Umbilical cord (tissue), 2 donors: ENCODE measurements at places on chromosomes 4 and X. TPM values are rescaled to one million over a fixed set of nuclear protein-coding genes. Genes with fewer than 3 reads are reported as not detected.

RNF150 gene
- total RNA-seq = 8.7 TPM

SNX12 gene
- 54.7 TPM for total RNA-seq

SLC49A3 gene
- total RNA-seq = 3.6 TPM

GRCh38 chrX:134024686-134025377 lies 39.4 kb upstream of the GPC3 start:
- DNase-seq = no peak

- DNase-seq = peak; percentile 30
These were observed 30.2 kb upstream of the NKX6-1 start for GRCh38 chr4:84529169-84529751.

TKTL1 gene
- 22.4 TPM for total RNA-seq

DNA sequence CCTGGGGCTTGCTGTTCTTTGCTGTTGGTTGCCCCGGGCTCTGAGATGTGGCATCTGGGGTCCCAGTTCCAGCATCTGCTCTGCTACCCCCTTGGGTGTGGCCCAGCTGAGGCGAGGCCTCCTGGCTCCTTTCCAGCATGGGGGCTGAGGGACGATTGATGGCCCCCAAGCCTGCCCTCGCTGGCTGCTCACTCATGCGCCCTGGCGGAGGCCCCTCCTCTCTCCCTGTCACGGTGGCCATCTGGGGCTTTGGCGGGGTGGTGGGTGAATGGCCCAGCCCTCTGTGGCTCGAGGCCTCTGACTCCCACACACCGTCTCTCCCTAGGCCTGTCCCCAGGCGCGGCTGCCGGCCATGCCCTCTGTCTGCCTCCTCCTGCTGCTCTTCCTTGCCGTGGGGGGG lies 1.8 kb downstream of the PLXNA3 start:
- DNase-seq = peak; percentile 5

GRCh38 chr4:74374561-74375327 lies 9.8 kb downstream of the EREG start:
- peak; percentile 3 for DNase-seq

SLC2A9 gene
- 11.1 TPM for total RNA-seq

DNA sequence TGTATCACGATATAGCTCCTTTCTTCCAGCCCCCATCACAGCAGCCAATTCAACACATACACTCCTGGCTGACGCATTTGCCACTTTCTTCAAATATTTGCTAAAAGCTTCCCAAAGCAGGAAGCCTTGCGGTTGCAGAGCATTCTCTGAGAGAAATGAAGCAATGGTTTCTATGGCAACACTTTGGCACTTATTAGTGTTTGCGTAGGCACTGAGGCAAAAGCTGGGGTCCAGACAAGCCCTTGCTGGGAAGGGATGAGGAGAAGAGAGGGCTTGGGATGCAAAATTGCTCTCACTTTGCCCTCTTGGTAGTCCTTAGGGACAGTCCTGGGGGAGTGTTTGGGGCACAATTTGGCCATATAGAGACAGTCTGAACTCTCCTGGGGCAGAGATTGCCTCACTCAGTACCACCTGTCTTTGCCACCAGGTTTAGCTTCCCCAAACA lies 55.0 kb upstream of the PAK3 start:
- peak; percentile 3 for DNase-seq

XK gene
- 7.7 TPM for total RNA-seq

GRCh38 chrX:12986164-12986779 lies 11.4 kb downstream of the TMSB4X start:
- no peak for DNase-seq

- DNase-seq = no peak
These were observed 9.9 kb downstream of the MED12 start for GRCh38 chrX:71128166-71128833.

DNA sequence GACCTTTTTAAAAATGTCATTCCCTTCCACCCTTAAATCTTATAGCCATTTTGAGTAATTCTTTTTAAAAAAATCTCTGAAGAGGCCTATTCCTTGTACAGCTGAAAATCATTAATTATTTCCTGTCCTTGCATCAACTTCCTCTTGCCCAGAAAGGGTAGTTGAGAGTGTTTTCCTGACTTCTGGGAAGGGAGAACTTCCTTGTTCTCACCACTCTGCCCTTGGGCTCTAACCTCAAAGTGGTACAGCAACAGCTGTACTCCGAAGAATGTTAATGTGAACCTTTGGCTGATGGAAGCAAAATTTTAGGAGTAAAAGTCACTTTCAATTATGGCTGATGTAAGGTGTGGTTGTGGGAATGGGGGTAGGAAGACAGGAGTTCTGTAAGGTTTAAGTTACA lies 15.1 kb upstream of the FABP2 start:
- DNase-seq = peak; percentile 11

GPRASP1 gene
- total RNA-seq = 13.2 TPM

DNA sequence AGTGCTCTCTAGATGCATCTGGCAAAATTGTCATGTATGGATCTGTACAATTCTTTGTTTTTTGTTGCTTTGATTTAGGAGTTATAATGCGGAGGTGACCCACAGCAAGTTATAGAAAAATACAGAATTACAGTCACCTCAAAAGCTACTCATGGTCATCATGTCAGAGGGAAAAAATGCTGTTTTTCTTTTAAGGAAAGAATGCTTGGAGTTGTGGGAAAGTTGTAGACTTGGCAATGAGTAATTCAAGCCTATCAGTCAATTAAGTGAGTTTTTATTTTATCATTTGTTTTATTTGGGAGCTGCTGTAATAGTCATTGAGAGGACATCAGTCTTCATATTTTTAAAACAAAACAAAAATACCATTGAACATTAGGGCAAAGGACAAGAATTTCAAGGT lies 16.4 kb downstream of the FHL1 start:
- DNase-seq = no peak

DNA sequence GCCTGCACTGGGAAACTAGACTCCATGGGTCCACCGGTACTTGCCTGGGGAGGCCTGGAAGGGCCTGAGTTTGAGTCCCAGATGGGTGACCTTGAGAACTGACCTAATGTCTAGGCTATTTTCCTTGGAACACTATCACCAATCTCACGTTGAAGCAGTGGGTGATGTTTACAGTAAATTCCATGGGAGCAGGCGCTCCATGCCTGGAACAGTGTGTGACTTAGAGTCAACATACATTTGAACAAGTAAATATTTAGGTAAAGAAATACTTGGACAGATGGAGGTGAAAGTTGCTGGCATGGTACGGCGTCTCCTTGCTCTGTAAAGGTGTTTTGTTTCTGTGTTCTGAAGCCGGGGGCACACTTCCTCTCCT lies 47.5 kb downstream of the TBC1D14 start:
- DNase-seq = no peak

DNA sequence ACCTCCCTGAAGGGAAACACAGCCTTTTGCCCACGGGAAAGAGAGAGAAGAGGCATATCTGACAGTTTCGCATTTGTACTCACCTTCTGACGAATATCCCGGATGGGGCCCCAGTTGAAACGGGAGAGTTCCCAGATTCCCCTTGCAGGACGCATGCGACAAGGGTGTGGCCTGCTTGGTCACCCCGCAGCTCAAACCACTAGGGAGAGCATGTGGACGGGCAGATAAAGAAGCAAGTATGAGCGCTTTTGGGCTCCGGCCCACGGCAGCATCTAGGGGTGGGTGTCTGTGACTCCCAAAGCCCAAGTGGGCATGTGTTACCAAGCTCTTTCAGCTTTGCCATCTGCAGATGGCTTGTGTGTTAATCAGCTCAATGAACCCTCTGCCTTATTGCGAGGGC lies 70.1 kb upstream of the MED14 start:
- DNase-seq = no peak

MTMR8 gene
- 2.6 TPM for total RNA-seq

ATP2B3 gene
- total RNA-seq = 0.48 TPM

GRCh38 chr4:477686-478085 lies 21.3 kb downstream of the ZNF721 start:
- no peak for DNase-seq

DNA sequence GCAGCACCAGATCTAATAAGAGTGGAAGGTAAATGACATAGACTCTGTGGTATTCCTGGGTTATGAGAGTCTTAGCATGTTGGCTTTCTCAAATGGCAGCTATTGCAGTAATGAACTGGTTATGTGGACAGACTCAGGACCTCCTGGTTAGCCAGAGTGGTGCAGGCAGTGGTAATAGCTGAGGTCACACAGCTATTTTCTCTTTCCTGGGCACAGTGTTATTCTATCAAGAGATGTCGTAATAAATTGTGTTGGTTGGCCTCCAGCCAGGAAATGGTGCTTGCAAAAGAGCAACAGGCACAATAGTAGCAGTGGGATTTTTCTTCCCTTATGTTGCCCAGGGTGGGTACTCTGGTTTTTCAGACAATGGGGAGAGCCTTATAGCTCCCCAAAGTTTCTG lies 279.2 kb upstream of the FGF16 start:
- no peak for DNase-seq

GAGE2A gene
- total RNA-seq = not detected

DNA sequence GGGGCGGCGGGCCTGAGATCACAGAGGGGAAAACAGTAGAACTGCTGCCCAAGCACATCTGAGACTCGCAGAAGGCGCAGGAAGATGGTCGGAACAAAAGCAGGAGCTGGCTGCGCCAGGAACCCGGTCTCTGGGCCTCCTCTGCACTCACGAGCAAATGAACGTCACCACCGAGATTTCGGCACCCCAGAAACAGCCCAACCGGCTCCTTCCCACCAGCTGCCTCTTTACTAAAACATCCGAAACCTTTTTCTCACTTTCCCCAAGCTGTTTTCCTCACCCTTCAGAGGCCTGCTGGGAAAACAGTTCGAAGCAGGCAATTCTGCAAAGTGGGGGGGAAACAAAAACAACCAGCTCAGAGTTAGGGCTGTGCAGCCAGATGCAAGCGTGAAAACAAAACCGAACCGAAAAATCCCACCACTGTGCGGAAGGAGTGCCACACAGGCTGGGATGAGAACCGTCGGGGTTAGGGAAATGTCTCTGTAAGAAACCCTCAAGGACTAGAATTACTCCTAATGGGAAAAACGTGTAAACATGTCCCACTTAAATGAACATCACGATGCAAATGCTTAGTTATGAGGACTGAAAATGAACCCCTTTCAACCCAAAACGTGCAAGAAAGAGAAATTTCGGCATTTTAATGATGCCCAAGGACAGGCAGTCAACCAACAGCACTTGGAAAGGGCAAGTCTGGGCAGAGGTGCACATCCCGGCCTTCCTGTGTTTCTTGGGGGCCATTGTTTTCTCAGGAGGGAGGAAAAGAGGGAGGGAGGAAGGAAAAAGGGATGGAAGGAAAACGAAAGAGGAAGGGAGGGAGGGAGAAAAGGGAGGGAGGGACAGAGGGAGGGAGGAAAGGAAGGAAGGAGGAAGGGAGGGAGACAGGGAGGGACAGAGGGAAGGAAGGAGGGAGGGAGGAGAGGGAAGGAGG lies 15.8 kb downstream of the DHRSX start:
- DNase-seq = peak; percentile 42

DNA sequence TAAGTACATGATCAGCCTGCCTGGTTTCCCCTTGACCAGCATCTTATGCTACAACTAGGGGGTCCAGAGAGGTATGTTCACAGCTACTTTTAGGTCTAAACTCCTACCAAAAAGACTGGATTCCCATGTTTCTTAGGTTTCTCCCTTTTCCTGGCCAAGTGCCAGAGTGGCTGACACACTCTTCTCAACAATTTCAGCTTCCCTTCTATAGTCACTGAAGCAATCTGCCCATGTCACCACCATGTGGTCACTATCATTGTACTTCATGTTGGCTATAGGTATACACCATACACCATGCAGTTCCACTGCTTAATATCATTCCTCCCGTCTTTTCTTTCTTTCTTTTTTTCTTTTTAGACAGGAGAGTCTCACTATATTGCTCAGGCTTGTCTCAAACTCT lies 66.9 kb downstream of the KLHL13 start:
- DNase-seq = no peak

GRCh38 chr4:80585542-80585941 lies 250.0 kb downstream of the CFAP299 start:
- no peak for DNase-seq

- no peak for DNase-seq
These were observed 196.5 kb upstream of the FTHL17 start for GRCh38 chrX:31268359-31268758.

DNA sequence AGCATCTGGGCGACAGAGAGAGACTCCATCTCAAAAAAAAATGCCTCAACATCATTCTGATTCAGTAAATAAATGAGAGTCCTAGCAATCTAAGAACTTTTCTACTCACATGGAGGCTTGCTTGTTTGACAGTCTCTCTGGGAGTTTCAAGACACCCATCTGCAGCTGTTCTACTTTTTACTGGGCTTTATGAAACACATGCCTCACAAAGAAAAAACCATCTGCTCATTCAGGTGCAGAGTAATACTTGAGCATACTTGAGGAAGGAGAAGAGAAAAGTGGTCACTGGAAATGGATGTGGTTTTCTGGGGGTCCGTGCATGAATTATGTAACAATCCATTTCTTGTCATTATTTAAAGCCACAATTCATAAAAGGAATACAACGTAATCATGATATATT lies 87.1 kb upstream of the DDX53 start:
- DNase-seq = no peak

ITIH6 gene
- total RNA-seq = 0.48 TPM

- DNase-seq = no peak
These were observed 86.1 kb downstream of the CENPC start for GRCh38 chr4:67459164-67459563.

DNA sequence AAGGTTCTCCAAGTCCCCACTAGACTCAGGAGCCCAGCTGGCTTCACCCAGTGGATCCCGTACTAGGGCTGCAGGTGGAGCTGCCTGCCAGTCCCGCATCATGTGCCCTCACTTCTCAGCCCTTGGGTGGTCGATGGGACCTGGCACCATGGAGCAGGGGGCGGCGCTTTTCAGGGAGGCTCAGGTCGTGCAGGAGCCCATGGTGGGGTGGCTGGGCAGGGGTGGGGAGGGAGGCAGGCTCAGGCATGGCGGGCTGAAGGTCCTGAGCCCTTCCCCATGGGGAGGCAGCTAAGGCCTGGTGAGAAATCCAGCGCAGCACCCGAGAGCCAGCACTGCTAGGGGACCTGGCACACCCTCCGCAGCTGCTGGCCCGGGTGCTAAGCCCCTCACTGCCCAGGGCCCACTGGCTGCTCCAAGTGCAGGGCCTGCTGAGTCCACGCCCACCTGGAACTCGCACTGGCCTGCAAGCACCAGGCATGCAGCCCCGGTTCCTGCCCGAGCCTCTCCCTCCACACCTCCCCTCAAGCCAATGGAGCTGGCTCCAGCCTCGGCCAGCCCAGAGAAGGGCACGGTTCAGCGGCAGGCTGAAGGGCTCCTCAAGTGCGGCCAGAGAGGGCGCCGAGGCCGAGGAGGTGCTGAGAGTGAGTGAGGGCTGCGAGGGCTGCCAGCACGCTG lies 72.7 kb upstream of the SLIT2 start:
- no peak for DNase-seq

DNA sequence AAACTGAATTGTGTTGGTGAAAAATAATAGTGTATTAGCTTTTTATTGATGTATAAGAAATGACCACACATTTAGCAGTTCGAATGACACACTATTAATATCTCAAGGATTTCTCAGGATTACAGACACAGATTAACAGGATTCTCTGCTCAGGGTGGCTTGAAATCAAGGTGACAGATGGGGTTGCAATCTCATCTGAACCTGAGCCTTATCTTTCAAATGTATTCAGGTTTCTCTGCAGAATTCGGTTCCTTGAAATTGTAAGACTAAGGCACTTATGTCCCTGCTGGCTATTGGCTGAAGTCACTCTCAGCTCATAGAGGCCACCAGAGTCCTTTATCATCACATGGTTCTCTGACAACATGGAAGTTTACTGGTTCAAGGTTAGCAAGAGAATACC lies 1780.1 kb downstream of the ARAP2 start:
- DNase-seq = no peak

BTK gene
- total RNA-seq = 6.5 TPM

- DNase-seq = no peak
These were observed 81.5 kb downstream of the PJA1 start for GRCh38 chrX:69083801-69084200.

GRCh38 chrX:119417842-119418241 lies 18.7 kb downstream of the SLC25A43 start:
- no peak for DNase-seq

SYNPO2 gene
- total RNA-seq = 590 TPM

HTN3 gene
- 4.8 TPM for total RNA-seq

TDO2 gene
- 40.9 TPM for total RNA-seq
